ENCODE measurements at places on chromosomes 6 and 20.

- no peak for DNase-seq
Measured at GRCh38 chr20:41131594-41132387, 5.6 kb upstream of the PLCG1 start.

DNA sequence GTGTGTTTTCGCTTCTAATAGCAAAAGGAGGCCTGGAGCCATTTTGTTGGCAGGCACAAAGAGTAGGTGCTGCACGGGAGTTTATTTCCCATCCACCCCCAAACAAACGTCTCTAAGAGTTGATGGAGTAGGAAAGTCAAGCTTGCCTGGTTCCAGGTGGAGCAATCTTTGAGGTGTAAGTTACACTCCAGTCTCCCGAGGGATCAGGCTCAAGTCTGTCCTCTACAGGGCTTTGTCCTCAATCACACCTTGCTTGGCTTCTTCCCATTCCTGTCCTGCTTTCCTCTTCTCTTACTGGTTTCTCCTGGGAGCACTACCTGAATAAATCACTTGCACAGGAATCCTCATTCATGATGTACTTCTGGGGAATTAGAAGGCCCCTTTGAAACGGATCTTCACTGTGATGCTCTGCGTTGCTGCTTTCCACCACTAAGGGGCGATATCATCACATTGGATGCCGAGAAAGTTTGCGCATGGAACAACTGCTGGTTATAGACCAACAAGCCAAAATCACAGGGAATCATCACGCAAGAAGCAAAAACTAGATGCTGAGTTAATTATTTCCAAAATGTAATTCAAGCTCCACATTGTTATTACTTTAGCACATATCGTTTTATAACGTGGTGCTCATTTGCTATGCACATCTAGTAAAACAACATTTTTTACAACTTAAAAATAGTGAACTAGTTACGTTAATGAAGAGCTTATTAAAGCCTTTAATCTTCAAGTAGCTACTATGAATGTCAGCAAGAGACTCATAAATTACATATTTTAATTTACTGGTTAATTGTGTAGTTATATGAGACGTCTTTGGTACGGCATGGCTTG is 156.8 kb downstream of the DNAH8 start:
- peak; percentile 71 for DNase-seq

DNA sequence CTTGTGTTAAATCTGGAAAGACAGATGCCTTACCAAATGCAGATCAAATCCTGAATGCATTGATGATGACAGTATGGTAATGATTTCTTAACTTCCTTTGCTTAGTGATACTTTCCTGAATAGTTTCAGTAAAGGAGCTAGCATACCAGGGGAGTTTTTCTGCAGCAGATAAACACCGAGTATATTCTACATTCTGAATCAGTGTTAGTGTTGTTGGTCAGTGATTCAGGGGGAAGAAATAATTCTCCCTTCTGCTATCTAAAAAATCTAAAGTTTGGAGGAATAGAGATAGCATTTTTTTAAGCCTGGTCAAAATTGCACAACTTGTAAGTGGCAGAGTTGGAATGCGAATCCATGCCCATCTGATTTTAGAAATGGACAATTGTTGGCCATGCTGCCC is 512.2 kb upstream of the MARCKS start:
- DNase-seq, result no peak

GRCh38 chr6:106977246-106977645 is 2.7 kb upstream of the CD24 start:
- DNase-seq, result no peak

DNA sequence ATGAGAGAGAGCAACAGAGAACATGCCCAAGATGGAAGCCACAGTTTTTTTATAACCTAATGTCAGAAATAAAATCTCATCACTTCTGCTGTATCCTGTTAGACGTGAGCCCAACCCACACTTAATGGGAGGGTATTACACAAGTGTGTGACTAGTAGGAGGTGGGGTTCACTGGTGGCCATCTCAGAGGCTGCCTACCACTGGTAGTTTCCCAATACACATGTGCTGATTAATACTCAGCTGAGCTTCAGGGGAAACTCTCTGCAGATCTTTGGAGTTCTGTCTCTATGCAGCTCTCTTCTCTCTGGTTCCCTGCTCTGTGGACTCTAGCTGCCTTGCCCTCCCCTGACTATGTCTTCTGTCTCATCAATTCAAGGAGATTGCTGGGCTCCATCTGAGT is 35.7 kb downstream of the CNBD2 start:
- DNase-seq, result no peak

GRCh38 chr6:44203955-44204354 is 12.8 kb upstream of the MYMX start:
- DNase-seq, result no peak

- DNase-seq, result no peak
Measured at GRCh38 chr6:90485635-90486277, 101.1 kb downstream of the MAP3K7 start.

DNA sequence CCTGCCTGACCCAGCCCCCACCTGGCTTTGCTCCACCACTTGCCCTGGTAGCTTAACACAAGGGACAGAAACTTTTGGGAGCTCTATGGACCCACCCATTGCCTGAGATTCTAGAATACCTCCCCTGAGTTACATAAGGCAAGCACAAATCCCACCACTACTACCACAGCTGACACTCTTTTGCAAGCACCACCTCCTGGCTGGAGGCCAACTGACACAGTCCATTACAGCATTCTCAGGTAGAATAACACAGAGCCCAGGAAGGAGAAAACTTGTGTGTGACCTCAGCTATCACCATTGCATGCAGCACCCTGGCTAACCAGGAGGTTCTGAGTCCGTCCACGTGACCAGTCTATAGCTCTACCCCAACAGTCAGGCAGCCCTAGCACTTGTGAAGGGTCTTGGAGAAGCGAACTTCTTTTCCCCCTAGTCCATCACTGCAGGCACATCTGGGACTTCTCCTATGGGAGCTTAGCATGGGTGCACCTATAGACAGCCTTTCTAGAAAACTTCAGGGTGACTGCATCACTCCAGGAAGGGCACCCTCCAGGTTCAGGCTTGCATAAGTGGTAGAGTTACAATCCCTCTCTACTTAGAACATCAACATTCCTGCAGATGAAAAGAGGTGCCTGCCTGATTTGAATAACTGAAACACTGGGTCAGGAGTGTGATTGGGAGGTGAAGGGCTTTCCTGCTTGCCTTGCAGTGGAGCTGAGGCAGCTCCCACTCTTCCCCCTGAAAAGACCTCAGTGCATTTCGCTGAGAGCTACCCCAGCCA is 30.1 kb downstream of the CITED2 start:
- no peak for DNase-seq

- DNase-seq, result no peak
Measured at GRCh38 chr6:166308769-166309589, 787 bp upstream of the PRR18 start.

DNA sequence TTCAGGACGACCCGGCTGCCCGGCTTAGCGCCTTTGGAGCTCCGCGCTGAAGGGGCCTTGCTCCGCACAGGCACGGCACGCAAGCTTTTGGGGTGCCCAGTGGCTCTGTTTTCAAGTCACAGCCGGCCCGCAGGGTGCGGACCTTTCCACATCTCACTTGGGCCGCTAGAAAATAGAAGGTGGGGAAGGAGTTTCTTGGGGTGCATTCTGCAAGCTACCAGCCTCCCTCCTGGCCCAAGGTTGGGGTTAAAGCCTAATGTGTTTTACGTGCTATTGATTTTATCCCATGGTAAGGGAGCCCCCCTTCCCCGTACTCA is 561 bp downstream of the KAT14 start:
- no peak for DNase-seq

DNA sequence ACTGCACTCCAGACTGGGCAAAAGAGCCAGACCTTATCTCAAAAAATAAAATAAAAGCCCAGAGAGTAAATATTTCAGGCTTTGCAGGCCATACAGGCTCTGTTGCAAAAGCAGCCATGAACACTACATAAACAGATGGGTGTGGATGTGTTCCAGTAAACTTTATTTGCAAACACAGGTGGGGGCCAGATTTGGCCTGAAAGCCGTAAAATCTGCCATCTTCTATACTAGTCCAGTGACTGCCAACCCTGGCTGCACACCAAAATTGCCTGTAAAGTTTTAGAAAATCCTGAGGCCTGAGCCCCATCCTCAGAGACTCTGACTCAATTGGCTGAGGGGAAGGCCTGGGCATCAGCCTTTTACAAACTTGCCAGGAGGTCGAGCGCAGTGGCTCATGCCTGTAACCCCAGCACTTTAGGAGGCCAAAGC is 103.6 kb downstream of the ZMYND8 start:
- DNase-seq, result no peak

GRCh38 chr20:53448875-53449274 is 144.8 kb downstream of the ZNF217 start:
- no peak for DNase-seq

DNA sequence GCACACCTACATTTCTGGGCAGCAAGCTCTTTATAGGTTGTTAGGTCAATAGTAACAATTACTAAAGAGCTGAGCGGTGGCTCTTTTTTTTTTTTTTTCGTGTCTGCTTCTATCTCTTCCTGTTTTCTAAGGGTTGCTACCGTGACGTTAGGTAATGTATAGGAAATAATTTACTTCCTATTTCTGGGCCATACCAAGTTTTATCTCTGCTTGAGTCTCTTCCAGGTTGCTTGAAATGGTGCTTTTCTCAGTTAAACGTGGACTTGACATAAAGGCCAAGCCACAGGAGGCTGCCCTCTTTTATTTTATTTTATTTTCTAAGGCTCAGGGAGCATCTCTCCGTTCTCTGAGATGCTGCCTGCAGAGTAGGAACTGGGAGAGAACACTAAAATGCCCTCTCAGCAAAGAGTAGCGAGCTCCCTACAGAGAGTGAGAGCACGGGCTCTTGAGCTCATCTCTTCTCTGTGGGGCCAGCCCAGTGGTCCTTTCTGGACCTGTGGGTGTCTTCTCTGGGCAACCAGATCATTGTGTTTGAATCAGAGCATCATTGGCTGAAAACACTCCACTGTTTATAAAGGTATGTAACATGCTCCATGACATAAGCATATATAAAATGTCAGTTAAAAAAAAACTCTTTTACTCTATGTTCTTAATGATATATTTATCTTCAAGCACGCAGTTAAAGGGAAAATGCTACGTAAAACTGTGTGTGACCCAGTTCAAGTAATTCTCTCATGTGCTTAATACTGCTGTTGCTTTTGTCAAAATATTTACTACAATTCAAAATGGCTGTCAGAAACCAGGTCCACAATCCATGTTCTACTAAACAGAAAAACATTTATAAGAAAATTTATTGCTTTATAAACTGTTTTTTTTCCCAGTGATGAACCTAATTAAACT is at the start of gene ZNF831:
TSS of gene ZNF831 (plus strand) at position 191 of the 900 bp plus-strand sequence. CDS start 27,199 bp downstream, outside the sequence.
- no peak for DNase-seq

GRCh38 chr6:57180596-57180995 is 8.5 kb downstream of the BAG2 start:
- DNase-seq, result no peak

DNA sequence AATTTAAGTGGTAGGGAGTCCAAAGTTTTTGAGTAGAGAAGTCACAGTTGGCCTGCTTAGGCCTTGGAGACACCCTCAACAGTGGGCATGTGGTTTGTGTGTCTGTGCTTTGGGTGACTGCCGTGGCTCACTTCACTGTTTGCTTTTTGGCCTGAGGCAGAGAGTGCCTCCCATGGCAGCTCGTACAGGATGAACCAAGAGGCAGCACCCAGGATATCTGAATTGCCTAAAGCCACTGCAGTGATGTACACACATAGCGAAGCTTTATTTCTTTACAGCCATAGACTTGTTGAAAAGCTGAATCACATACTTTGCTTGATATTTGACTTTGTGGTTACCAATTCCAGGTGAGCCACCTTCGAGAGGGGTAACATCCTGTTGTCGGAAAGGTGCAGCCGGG is 21.6 kb downstream of the RREB1 start:
- no peak for DNase-seq

DNA sequence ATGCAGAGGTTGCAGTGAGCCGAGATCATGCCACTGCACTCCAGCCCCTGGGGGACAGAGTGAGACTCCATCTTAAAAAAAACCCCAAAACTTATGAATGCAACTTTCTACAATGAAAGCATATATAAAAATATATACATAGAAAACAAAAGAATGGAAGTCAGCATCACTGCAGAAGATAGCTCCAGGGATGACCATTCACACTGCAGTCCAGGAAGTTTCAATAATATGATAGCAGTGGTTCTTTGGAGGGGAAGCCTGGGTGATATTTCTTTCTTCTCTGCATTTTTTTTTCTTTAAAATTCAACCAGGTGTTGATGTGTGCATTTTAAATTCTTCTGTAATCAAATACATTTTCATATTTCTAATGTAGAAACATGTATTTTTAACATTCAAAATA is 12.3 kb downstream of the HLA-G start:
- DNase-seq, result no peak

GRCh38 chr20:57594092-57594951 is 25.9 kb downstream of the ZBP1 start:
- peak; percentile 59 for DNase-seq

- no peak for DNase-seq
Measured at GRCh38 chr20:57107208-57107607, 159.2 kb downstream of the BMP7 start.

GRCh38 chr6:95280686-95281273 is 296.6 kb upstream of the MANEA start:
- no peak for DNase-seq

DNA sequence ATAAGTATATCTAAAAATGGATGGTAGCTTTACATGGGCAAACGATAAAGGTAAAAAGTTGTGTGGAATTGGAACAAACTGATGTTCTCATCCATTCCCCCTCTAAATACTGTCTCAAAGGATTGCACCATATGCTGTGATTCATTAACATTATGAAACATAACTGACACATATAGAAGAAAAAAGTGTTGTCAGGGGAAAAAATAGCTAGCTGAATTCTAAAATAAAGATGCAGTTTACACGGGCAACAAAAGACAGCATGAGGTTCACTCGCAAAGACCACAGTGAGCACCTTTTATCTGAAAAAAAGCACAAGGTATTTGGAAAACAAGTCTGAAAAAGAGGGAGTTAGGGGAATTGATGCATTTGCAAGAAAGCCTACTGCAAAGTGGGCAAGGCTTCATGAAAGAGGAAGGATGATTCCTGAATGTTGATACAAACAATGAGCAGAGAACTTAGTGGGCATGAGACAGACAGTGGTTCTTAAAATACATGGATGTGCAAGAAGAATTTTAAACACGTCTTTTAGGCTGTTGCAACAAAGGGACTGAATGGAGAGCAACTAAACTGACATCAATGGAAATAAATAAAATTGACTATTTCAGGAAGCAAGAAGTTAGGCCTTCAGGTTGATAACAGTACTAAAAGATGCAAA is 280.9 kb downstream of the KIF16B start:
- no peak for DNase-seq

- no peak for DNase-seq
Measured at GRCh38 chr6:143198312-143198711, 137.6 kb downstream of the AIG1 start.

DNA sequence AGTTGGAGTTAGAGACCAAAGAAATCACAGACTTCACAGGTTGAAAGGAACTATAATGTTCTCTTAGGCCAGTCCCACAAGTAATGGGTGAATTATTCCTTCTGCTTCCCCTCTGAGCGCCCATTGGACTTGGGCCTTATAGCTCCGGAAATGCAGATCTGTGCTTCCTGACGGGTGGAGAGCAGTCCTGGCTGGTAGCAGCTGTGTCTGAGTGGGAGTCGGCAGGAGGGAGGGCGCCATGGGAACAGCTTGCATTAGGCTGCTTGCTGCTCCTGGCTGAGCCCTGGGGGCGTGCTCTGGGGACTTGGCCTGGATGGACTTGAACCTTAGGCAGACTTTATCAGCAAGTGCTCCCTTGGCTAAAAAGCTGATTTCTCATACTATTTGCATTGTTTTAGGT is 18.4 kb upstream of the NUP153 start:
- DNase-seq, result no peak

- peak; percentile 1 for DNase-seq
Measured at GRCh38 chr20:58712151-58712791, 19.7 kb downstream of the NPEPL1 start.

GRCh38 chr6:46993846-46994245 is 48.3 kb downstream of the ADGRF1 start:
- no peak for DNase-seq
